ENCODE measurements at places on chromosomes 16 and 17. TPM values are rescaled to one million over a fixed set of nuclear protein-coding genes. Genes with fewer than 3 reads are reported as not detected.

- H3K36me3 ChIP-seq = peaks cover 14% of the 10 kb centered on the region
- peaks cover 47% of the 10 kb centered on the region for H3K4me1 ChIP-seq
- no peaks in the 10 kb centered on the region for H3K27me3 ChIP-seq
- no peak overlapping the region for H3K27ac ChIP-seq
- no peak for DNase-seq
- H3K4me3 ChIP-seq = no peak overlapping the region
These were observed 5.4 kb downstream of the HELZ start for GRCh38 chr17:67239597-67239996.

DNA sequence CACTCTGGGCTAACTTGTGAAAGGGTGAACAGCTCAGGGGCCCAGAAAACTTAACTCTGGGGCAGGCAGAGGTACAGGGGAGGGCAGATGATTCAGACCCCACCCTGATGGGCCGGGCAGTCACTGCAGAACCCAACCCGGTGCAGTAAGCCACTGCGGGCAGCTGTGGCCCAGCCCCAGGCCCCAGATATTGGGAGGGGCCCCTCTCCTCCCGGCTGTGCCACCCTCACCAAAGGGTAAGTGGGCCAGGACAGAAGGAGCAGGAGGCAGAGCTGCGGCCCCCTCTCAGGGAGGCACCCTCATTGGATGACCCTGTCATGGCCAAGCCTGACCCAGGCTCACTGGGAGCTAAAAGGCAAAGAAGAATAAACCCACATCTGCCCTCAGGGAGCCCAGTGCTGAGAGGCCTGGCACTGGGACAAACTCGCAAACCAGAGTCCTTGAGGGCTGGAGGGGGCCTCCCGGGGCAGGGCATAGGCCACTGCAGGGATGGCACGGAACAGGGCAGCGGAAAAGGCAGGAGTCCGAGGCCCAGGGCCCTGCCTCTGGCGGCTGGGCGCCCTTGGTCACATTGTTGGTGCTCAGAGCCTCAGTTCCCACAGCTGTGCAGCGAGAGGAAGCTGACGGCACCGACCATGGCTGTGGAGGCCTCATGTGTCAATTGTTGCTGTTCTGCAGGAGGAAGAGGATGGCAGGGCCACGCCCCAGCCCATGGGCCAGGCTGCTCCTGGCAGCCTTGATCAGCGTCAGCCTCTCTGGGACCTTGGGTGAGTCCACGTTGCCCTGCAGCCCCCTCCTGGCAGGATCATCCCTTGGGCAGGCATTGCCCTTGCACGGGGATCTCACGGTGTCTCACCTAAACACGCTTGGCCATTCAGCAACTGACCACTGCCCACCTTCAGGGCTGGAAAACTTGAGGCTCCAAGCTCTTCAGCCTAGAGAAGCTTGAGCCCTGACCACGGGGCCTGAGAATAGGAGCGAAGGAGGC lies 3.1 kb downstream of the ITGB4 start:
- peaks cover 32% of the 10 kb centered on the region for H3K4me1 ChIP-seq
- no peaks in the 10 kb centered on the region for H3K36me3 ChIP-seq
- peaks cover 30% of the 10 kb centered on the region for H3K27me3 ChIP-seq
- DNase-seq = no peak
- H3K4me3 ChIP-seq = no peak overlapping the region
- H3K27ac ChIP-seq = no peak overlapping the region

The SEPTIN1 gene
- polyA plus RNA-seq = 0.94 TPM

The SYT17 gene
- 0.85 TPM for polyA plus RNA-seq

The GSDMA gene
- polyA plus RNA-seq = 0.07 TPM

Measured in HepG2 (cell line).